ENCODE measurements at places on chromosomes 13 and 19.

DNA sequence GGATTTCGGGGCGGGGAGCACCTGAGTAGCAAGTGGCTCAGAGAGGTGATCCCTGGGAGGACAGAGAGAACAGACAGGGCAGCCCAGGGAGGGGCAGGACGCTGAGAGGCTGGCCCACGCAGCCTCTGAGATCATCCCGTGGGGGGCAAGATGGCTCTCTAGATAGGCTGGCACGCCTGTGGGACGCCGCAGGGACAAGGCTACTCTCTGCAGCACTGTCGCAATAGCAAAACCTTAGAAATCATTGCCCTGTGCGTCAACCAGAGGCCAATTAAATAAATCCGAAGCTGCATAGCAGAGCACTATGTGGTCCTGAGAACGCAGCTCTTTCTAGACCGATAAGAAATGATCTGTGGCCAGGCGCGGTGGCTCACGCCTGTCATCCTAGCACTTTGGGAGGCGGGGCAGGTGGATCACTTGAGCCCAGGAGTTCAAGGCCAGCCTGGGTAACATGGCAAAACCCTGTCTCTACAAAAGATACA lies 5.1 kb downstream of the PEX11G start:
- DNase-seq = no peak

GRCh38 chr19:12994701-12995595 lies at the start of gene NFIX:
Gene NFIX, plus strand, starts transcription at chr19:12995475. Its CDS starts 363 bp downstream, at chr19:12995838.
- peak; percentile 59 for DNase-seq

DNA sequence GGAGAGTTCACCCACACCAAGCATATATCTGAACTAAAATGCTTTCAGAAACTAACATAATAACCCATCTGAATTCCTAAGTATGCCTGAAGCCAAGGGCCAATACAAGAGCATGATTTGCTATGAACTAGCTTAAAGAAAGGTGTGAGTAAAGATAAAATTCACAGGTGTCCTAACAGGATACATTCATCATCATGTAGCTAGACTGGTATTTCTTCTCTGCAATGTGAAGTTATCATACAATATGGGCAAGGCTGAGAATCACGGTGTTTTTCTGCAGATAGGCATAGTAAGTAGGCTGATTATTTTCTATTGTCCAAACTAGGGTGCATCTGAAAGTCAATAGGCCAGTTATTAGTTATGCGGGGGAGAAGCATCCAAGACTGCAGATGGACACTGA lies 63.1 kb downstream of the STK24 start:
- no peak for DNase-seq

DNA sequence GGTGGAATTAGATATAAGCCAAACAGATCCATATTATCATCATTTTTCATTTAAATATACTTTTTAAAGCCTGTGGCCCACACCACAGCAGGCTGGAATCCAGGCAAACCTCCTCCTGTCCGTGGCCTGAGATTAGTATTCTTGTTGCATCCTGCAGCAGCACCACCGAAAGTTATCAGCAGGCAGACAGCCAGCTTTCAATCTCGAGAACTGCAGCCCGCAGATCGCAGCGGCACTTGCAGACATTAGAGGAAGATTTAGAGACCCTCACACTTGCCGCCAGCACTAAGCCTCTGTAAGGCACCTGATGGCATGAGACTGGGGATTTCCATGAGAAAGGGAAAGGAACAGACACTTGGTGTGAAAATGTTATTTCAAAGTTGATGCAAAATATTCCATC lies 7.4 kb downstream of the DHRS12 start:
- DNase-seq = no peak

- no peak for DNase-seq
These were observed 4.8 kb upstream of the ZNF439 start for GRCh38 chr19:11843722-11844121.

GRCh38 chr19:46254776-46255175 lies 25.2 kb downstream of the IGFL1 start:
- no peak for DNase-seq

DNA sequence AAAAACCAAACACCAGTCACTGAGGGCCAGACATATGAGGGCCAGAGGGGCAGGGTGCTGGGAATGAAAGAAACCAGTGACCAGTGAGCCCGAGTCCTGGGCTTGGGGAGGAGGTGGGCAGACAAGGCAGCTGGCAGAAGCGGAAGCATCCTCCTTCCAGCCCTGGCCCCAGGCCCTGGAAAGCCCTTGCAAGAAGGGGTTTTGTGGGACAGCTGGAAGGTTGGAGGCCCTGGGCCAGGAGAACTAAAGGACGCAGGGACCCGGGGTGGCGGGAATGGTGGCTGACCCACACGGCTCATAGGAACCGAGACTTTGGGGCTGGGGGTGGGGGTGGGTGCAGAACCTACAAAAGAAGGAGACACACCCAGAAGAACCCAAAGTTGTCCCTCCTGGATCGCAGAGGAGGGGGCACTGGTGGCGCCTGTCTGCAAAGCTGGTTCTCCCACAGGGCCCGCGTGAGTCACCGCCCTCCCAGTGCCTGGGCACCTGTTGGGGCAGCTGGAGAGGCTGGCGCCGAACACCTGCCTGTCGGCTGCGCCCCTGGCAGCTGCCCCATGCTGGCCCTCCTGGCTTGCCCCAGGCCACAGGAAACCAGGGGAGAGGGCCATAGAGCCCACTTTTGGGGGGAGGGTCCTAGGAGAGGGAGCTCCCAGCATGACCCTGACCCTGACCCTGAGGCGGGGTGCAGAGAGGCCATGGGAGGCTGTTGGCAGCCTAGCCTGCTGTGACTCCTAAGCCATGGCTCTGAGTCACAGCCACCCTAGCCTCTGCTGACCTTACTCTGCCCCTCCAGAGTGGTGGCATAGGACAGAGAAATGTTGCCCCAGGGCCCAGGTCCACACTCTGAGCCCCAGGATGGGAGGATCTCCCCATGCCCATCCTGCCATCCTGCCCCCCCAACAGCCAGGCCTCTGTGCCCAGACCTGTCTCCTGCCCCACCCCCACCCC lies 802 bp downstream of the DMPK start:
- DNase-seq = no peak

- no peak for DNase-seq
These were observed at the start of gene FBN3 for GRCh38 chr19:8149261-8150094. Gene FBN3, minus strand, starts transcription at chr19:8149592. Its CDS starts 2,112 bp downstream, at chr19:8147480.
